ENCODE measurements at places on chromosomes 5 and 9.

GRCh38 chr5:75616971-75617621 lies 5.8 kb downstream of the ANKDD1B start:
- DNase-seq, result no peak

DNA sequence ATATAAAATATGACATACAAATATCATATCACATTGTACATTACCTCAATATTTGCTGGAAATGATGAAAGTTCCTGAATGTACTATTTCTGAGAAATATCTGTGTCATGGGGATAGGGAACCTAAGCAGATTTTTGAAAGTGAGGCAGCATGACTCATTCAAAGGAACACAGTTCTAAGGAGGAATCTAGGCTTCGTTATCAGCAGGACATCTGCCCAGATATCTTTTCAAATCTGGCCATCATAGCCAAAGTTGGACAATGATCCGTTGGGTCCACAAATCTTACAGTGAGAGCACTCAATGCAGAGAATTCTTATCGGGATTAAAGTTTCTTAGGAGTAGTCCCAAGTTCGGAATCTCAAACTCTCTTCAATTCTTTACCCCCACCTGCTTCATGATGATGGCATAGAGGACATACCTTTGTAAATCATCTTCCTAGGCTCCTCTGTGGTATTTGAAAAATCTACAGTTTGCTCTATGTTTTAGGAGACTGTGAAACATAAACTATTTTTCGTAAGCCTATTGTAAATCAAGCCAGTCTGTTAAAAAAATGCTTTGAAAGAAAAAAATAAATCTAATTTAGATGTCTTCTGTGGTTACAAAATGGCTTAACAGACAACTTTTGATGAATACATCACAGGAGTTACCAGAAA lies 29.4 kb upstream of the ALDH1A1 start:
- no peak for DNase-seq

DNA sequence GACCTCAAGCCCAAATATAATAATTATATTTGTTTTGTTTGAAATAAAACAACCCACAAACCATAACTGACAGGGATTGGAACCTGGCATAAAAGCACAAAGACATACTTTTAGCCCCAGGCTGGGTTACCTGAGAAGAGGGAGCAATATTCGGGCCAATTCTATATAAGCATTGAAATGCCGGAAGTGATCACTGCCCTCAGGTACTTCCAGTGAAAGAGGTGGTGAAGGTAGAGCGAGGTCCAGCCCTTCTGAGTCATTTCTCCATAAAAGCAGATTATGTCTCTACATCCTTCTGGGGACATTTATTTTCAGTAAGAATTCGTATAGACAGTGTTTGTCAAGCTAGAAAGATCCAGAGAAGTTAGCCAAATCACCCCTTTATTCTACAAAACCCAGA lies 59.6 kb downstream of the GCNT4 start:
- no peak for DNase-seq

- no peak for DNase-seq
Measured at GRCh38 chr5:72284559-72285423, 35.2 kb downstream of the MRPS27 start.

- no peak for DNase-seq
Measured at GRCh38 chr5:10828241-10828640, 67.2 kb upstream of the DAP start.

- DNase-seq, result no peak
Measured at GRCh38 chr5:84411832-84412605, 27.3 kb upstream of the EDIL3 start.

DNA sequence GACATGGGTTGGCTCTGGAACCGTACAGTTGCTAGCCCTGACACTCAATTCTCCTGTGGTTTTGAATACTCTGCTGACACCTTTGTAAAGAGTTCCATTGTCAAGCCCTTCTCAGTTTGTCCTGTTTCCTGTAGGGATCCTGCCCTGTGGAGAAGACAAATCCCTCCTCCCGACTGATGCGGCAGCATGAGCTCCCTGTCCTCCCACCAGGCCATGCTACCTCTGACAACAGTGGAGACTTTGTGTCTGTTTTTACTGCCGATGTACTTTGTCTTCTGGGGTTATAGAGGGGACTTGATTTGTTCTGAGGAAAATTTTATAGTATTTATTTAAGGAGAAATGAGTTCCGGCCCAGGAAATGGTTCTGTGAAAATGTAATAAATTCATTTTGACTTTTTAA lies 57.8 kb downstream of the PRLR start:
- no peak for DNase-seq

DNA sequence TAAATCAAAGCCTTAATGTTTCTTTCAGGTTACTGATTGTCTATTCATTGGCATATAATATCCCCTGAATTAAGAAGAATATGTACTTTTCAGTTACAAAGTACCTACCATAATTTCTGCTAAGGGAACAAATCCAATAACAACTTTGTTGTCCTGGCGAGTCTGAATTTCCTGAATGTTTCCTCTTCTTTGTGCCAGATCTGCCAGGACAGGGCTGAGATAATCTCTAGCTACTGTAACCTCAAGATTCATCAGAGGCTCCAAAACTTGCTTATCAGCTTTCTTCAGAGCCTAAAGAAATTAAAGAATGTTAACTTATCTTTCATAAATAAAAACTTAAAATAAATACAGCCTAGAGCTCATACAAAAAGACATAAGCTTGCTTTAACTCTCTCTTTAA lies 37.2 kb downstream of the HEXB start:
- no peak for DNase-seq

GRCh38 chr5:146607659-146608332 lies 91.8 kb upstream of the GPR151 start:
- no peak for DNase-seq

DNA sequence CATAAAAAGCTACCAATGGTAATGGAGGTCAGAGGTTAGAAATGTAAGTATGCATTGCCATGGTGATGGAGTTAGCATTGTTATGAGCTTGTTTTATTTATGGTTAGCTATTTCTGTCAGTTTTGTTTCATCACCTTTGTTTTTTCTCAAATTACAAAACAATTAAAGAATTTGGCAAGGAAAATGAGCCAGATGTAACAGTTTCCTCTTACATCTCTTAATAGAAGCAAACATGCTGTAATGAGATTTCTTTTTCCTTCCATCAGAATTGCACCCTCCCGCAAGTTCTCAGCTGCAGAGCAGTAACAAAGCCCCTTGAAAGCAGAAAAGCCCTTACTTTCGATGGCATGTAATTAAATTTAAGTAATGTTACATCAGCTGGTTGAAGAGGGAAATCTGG lies 233.0 kb downstream of the SGCD start:
- no peak for DNase-seq

DNA sequence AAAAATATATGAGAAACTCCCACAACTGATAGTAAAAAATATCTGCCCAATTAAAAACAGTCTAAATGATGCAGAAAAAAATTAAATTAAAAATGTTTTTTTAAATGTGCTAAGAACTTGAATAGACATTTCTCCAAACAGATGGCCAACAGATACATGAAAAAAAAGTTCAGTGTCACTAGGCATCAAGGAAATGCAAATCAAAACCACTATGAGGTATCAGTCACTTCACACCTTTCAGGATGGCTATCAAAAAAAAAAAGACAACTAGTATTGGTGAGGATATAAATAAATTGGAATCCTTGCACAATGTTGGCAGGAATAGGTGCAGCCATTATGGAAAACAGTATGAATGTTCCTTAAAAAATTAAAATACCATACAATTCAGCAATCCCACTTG lies 16.6 kb downstream of the ZNF131 start:
- no peak for DNase-seq

- DNase-seq, result no peak
Measured at GRCh38 chr9:20732118-20732517, 48.1 kb downstream of the FOCAD start.

DNA sequence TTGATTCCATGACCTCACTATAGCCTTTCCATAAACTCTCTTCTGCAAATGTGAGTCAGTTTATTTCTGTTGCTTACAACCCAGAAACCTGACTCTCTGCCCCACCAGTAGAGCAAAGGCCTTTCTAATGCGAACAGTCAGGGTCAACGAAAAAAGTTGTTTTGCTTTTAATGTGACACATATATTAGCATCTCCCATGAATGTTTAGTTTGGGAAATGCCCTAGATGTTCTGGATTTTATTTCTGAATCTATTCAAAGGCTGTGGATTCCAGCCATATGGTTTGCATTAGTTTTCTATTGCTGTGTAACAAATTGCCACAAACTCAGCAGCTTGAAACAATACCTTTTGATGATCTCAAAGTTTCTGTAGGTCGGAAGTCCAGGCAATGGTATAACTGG lies 193.5 kb downstream of the GNA14 start:
- DNase-seq, result no peak

DNA sequence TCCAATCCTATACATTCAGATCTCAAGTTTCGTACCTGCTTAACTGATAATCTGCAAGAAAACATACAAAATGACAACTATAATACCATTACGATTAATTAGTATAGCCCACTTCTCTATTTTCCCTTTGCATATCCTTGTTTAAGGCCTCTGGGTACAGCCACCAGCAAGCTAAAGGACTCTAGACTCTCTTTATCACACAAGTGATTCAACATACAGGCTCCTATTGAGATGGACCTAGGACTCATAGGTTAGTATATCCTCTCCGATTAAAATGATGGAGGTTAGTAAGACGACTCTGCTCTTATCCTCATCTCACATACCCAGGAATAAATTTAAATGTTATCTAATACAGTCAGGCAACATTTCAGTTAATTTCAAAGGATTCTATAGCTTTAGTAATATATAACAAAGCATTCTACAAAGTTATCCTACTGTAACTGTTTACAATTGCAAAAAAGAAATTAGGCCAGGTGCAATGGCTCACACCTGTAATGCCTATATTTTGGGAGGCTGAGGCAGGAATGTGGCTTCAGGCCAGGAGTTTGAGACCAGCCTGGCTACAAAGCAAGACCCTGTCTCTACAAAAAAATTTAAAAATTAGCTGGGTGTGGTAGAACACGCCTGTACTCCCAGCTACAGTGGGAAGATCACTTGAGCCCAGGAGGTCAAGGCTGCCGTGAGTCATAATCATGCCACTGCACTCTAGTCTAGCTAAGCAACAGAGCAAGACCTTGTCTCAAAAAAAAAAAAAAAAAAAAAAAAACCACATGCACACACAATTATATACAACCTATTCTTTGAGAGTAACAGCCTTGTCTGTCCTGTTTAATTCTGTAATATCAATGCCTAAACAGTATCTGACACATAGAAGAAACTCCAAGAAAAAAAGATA lies 15.4 kb downstream of the HAUS6 start:
- DNase-seq, result no peak

DNA sequence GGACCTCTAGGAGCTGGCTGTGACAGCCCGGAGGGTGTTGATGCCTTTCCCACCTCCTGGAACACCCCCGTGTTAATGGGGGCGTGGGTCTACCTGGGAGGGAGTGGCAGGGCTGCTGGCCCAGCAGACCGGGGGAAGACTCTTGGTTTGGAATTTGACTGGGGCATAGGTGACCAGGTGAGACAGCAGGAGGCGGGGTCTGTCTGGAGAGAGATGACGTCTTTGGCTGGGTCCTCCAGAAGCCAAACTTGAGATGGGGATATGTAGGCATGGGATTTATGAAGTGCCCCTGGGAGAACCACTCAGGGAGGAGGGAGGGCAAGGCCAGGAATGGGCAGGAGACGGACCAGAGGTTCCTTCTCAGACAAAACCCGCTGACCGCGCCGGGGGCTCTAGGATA lies 42.6 kb downstream of the NEK6 start:
- DNase-seq, result no peak

DNA sequence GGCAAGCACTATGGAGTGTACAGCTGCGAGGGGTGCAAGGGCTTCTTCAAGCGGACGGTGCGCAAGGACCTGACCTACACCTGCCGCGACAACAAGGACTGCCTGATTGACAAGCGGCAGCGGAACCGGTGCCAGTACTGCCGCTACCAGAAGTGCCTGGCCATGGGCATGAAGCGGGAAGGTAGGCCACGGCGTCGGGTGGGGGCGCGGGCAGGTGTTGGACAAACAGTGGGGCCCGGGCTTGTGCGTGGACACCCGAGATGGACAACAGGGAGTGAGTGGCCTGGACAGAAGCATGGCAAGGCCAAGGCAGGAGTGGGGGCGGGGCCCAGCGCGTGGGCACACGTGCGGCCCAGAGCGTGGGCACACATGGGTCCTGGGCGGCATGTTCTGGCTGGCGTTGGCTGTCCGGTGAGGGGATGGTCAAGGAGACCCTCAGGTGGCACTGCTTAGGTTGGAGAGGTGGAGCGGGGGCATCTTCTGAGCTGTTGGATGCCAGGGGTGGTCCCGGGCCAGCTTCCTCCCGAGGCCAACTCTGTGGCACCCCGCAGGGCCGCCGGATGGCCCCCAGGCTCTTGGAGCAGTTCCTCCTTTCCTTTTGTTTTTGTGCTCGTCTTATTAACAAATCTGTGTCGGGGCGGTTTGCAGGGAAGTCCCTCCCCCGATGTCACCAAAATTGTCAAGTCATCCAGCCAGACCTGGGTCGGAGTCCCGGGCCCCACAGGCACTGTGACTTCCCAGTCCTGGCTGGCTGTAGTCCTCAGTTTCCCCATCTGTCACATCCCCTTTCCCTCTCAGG lies 82.9 kb downstream of the RXRA start:
- no peak for DNase-seq

GRCh38 chr5:135127439-135128240 lies 93.6 kb upstream of the PITX1 start:
- no peak for DNase-seq

DNA sequence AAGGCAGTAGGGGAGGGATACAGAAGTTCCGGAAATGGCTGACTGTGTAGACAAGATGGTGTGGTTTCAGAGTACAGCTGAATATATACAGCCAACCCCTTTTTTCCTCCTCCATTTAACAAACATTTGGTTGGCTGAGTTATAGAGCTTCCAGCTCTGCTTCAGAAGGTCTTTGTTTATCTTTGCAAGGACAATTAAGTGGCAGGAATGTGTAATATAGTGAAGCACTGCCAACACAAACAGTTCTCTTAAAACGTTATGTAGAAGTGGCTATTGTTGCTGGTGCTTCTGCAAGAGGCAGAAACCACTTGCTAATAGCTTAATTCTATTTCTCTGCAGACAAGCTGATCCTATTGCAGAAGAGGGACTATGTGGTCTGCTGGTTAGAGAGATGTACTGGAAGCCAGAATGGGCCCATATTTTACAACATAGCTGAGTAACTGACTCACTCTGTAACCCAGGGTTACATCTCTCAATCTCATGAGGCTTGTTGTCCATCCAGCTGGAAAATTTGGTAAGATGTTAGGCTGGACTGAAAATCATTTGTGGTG lies 62.7 kb upstream of the OSMR start:
- no peak for DNase-seq

GRCh38 chr9:755454-756381 lies 85.8 kb upstream of the DMRT1 start:
- DNase-seq, result no peak

DNA sequence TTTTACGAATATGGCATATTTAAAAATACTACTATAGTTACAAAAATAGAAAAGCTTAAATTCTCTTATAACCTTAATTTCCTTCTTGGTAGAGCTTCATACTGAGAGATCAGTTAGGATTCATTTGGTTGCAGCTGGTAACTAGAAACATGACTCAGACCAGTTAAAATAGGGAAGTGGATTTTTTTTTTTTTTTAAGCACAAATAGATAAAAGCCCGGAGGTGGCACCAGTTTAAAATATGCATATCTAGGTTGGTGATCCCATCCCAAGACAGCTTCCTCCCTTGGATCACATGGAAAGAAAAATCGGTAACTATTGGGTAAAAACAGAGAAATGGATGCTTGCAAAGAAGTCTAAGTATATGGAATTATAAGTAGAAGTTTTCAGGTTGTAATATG lies 1634.3 kb downstream of the MAT2B start:
- DNase-seq, result no peak

- DNase-seq, result no peak
Measured at GRCh38 chr9:16868701-16869100, 1.8 kb downstream of the BNC2 start.

Data from effector memory CD4-positive, alpha-beta T cell (primary cell).